Occipital lobe (tissue), 3 donors: ENCODE measurements at places on chromosomes 2 and 18.

DNA sequence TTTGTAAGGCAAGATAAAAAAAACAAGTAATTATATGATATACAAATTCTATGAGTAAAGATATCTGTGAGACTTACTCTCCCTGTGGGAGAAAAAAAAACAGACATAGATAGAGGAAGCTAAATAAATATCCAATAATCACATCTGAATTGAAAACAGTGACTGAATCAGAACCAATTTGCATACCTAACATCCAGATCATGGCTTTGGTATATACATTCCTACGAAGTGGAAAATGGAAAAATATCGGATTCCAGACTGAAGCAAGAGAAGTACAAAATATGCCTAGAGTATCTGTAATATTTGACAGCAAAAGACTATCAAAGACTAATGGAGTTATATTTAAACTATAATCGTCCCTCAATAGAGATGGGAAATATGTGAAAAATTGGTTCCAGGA is 1108.1 kb upstream of the CHAC2 start:
- no peak for DNase-seq

GRCh38 chr2:56449449-56449860 is 265.7 kb downstream of the CCDC85A start:
- DNase-seq, result no peak

GRCh38 chr18:23484561-23485182 is 18.6 kb upstream of the RMC1 start:
- DNase-seq, result no peak

- DNase-seq, result no peak
These were observed 11.9 kb upstream of the B3GNT7 start for GRCh38 chr2:231383416-231384108.

- DNase-seq, result no peak
These were observed 1888.7 kb upstream of the PIK3C3 start for GRCh38 chr18:40066368-40066767.

GRCh38 chr18:22623513-22623912 is 205.8 kb upstream of the CTAGE1 start:
- DNase-seq, result no peak

DNA sequence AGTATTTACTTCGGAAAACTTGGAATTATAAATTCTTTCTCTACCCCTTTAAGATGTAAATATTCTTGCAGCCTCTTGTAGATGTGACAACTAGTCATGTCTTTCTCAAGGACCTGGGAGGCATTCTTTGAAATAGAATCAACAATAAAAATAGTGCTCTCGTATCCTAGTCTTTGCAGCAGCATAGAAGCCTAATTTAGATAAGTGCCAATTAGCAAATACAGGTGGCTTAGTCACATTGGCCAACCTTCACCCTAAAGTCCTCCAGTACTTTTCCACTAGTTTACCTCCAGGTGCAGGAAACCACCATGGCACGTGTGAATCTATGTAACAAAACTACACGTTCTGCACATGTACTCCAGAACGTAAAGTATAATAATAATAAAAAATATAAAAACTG is 3.5 kb upstream of the ZSWIM2 start:
- no peak for DNase-seq

- DNase-seq, result no peak
These were observed 82.8 kb upstream of the HAAO start for GRCh38 chr2:42874949-42875801.

- no peak for DNase-seq
These were observed 191.8 kb downstream of the LPIN1 start for GRCh38 chr2:11938196-11938595.

DNA sequence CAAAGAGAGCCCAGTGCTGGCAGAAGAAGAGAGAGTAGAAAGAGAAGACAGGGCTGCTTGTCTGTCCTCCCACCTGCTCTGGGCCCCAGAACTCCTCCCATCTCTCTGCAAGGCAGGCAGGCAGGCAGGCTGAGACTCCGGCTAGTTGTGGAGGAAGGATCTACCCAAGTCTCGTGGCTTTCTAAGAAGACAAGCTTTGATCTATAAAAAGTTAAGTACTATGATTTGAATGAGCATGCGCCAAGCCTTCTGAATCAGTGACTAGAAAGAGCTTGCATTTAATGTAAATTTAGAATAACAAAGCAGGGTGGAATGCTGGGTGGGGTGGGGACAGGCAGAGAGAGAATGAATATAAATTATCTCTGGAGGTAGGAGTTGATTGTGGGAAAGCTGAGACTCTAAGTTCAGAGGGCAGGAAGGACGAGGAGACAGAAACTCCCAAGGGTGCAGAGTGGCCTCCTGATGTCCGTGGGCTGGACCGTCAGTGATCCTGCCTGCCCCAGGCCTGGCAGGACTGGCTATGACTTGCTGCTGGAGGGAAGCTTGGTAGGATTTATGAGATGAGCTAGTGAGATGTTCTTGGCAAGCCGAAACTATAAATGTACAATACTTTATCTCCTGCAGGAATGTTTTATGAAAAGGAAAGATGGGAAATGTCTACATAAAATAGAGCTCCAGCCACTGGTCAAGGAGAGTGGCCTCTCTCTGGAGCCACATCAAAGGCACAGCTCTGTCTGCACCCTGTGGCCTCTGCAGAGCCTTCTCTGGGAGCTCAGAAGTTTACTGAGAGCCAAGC is 447.5 kb downstream of the TNS1 start:
- DNase-seq, result no peak

DNA sequence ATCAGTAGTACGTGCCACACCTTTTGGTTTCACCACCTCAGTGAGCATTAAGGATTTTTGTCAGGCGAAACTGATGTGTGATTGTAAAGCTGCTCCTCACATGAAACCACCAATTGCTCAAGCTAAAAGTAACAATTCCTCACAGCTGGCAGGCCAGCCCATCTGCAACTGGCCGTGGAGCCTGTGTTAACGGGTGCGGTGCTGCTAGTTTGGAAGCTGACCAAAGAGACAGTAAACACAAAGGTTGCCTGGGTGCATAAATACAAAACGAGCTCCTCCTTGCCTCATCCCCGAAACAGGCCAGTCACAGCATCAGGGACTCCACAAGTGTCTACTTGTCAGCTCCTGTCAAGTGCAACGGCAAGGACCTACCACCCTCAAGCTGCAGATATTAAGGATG is 32.0 kb downstream of the LGALSL start:
- DNase-seq, result no peak

DNA sequence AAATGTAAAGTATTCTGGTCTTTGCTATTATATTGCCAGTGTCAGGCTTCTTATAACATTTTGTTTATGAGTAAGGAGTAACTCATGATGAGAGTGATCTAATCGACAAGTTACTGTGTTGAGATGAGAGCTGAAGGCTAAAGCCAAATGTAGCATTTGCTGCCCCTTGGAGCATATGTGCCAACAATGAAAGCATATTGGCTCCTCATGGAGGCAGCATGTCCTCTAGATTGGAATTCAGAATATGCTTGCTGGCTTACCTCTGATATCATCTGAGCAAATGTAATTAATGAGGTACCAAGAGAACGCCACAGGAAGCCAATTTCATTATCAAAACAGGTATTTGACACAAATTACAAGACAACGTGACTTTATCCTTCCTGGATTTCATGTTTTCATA is 781.1 kb upstream of the FSHR start:
- DNase-seq, result no peak

DNA sequence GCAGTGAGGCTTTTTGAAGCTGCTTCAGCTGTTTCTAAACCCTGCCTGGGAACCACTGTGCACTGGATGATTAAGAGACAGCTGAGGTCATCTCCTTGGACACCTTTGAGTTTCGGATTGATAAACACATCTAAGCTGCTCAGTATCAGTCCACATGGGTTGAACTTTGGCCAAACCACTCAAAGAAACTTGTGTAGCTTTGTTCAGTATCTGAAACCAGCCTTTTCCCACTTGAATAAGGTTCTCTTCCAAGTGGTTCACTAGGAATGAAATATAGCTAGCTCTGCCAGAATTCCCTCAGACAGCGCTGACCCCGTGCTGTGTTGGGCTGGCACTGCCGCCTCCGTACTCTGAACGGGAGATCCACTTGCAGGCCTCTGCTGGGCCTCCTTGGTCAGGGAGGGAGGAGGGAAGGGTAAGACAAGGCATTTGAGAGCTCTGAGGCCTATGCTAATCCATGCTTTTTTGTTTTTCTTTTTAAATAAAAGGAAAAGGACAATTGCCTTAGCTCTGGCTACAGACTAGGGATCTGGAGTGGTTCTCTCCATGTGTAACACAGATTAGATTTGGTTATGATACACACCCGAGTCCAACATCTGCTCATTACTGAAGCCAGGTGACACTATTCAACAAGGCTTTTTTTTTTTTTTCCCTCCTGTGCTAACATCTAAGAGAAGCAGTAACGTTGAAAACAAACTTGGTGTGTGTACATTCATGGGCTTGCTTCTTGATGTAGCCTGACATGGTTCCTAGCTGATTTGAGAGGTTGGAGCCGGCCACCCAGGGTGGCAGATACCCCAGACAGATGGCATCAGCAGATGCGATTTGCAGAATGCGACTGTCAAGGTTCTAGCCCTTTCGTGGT is 67.7 kb downstream of the NCK2 start:
- no peak for DNase-seq

- peak; percentile 10 for DNase-seq
These were observed 59.9 kb upstream of the REG3A start for GRCh38 chr2:79219383-79219988.

GRCh38 chr2:216880509-216881184 is 20.8 kb upstream of the TNP1 start:
- no peak for DNase-seq

- no peak for DNase-seq
These were observed 12.6 kb downstream of the LGALSL start for GRCh38 chr2:64466478-64467085.

DNA sequence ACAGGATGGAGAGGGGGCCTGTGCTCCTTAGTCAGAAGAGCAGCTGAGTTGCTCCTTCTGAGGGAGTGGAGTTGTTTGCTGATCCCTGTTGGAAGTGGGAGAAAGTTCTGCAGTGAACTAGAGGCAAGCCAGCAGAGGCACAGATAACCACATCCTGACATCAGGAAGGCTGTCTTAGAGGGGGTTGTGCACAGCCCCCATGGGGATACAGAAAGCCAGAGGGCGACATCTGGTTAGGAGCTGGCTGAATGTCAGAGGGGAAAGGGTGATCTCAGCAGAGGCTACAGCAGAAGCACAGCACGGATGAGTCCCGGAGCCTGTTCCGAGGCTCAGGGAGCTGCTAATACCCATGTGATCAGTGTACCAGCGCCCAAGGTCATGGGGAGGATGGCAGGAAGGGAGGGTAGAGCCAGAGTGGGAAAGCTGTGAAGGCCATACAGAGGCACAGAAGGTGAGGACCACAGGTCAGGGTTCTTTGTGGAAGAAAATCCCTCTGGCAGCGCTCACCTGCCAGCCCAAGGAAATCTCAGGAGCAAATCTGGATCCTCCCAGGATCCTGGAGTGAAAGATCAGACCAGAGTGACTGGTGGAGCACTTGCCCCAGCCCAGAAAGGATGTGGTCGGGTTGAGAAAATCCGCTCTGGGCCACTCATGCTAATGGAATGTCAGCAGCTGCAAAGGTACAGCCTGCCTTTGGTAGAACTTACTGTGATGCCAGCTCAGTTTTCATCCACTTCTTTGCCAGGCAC is 111.8 kb downstream of the STPG4 start:
- DNase-seq, result no peak

GRCh38 chr2:58788402-58788801 is 547.3 kb upstream of the FANCL start:
- no peak for DNase-seq

DNA sequence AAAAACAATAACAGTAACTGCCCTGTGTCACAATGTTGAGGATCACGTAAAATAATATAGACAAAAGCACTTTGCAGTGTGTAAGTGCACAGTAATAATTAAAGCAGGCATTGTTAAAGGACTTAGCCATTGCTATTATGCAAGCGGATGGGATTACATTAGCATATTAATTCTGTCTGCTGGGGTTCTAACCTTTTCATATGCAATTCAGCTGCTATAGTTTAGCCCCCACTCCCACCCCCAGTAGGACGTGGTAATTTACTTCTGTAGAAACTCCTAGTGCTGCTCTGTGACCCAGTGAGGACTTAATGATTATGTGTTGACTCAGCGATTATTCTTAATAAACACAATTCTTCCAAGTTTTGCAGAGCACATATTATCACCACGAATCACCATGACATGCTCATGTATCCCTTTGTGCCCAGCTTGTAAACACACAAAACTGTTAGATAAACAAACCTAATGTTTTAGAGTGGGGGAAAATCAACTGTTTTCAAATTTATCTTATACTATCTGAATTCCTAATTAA is 5.1 kb upstream of the ADAM23 start:
- DNase-seq, result no peak

DNA sequence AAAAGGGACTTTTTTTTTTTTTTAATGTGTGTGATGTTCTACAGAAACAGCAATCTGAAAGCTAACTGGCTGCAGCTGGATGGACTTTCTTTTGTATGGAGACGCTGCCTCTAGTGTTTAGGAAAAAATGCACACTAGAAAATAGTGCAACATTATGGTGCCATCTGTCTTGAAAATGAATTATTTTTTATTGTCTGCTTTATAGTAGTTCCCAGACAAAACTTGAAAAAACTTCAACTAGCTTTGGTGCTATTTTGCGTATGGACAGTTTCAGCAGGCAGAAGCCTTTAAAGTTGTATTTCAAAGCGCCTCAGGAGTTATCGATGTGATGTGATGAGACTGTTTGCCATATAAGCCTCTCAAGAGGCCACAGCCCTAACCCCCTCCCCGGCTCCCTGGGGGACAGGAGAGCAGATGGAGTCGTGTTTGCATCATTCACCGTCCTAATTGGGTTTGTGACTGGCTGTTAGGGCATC is 86.9 kb downstream of the LTBP1 start:
- no peak for DNase-seq

DNA sequence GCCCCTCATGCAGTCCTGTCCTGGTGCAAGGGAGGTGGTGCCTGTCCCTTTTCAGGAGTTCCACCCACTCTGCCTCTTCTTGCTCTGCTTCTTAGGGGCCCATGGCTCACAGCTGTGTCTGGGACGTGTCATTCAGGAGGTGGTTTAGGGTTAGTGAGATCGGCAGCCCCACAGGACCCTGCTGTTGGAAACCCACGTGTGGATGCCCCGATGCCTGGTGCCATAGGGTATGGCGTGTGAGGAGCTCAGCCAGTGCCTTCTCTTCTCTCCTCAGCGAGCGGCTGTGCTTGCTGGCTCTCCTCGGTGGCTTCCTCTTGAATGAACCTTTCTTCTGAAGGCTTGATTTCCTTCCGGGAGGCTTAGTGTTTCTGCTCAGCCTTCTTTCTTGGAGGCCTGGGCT is 55.2 kb downstream of the LDLRAD4 start:
- DNase-seq, result no peak

GRCh38 chr2:177692042-177692782 is 299.6 kb downstream of the AGPS start:
- DNase-seq, result no peak
